ENCODE measurements at places on chromosomes 16 and 17.

GRCh38 chr16:84761448-84762368, 58.1 kb upstream of the CRISPLD2 start:
- no peak for DNase-seq

- DNase-seq, result peak; percentile 42
These were observed 24.0 kb upstream of the SSTR5 start for GRCh38 chr16:1048442-1049112.

GRCh38 chr16:57893217-57893558, 77.7 kb downstream of the CNGB1 start:
- no peak for DNase-seq

DNA sequence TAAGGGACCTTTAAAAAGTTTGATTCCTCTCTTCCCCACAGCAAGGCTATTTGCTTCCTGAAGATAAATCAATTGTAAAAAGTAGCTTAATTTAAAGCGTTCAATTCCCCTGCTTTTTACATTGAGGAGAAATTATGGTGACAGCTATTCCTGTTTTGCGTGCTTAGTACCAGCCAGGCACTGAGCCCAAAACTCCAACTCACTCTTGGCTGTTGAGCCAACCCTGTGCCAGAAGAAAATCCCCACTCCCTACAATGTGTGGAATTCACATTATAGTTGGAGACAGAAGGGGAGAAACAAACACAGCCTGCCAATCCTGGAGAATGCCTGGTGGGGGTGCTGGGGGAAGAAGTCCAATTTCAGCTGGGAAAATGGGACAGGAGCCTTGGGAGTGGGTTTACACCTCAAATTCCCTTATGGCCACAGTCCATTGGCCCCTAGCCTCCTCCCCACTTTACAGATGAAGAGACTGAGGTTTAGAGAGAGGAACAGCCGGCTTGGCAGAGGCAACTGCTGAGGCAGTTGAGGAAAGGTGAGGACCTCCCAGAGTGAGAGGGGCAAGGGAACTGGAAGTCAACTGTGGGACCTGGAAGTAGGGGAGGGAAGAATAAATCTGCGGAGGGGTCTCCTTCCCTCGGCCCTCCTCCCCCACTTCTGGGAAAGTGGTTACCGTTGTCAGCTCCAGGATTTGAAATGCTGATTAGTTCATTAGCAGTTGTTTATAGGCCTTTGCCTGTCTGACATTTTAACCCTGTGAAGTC, 26.1 kb downstream of the CDH1 start:
- no peak for DNase-seq

GRCh38 chr17:75995385-75995925, 5.2 kb upstream of the CDK3 start:
- no peak for DNase-seq

DNA sequence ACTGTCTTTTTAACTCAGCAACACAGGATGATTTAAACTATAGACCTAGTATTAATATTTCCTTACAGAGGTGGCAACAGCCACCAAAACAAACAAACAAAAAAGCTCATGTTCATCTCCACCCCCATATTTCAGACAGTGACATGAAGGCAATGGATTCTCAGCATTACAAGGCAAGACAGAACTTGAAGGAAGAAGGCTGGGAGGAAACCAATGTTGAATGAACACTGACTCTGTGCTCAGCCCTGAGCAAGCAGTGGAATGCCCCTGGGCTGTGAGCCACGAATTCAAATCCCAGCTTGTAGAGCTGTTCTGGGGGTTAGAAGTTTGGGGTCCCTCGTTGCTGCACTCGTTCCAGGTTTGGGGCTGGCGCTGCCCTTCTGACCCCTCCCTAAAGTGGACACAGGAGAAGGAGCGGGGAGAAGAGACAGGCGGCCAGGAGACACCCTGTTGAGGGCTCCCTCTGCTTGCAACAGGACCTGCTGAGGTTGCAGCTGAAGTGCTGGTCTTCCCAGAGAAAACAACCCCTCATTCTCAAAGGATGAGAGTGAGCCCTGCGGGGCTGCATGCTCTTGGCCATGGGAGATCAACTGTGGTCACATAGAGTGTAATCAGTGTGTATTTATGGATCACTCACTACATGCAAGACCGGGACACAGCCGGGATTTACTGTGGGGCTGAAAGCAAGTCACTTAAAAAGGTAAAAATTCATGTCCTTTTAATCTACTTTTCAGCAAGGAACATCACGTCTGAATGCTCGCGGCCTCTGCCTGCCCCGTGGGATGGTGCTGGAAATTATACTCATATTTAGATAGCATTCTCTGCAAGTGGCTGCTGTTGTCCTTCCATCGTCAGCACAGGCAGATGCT, 34.3 kb downstream of the MYH3 start:
- DNase-seq, result no peak

- no peak for DNase-seq
These were observed 183.5 kb upstream of the CPHXL start for GRCh38 chr16:75909746-75910145.

DNA sequence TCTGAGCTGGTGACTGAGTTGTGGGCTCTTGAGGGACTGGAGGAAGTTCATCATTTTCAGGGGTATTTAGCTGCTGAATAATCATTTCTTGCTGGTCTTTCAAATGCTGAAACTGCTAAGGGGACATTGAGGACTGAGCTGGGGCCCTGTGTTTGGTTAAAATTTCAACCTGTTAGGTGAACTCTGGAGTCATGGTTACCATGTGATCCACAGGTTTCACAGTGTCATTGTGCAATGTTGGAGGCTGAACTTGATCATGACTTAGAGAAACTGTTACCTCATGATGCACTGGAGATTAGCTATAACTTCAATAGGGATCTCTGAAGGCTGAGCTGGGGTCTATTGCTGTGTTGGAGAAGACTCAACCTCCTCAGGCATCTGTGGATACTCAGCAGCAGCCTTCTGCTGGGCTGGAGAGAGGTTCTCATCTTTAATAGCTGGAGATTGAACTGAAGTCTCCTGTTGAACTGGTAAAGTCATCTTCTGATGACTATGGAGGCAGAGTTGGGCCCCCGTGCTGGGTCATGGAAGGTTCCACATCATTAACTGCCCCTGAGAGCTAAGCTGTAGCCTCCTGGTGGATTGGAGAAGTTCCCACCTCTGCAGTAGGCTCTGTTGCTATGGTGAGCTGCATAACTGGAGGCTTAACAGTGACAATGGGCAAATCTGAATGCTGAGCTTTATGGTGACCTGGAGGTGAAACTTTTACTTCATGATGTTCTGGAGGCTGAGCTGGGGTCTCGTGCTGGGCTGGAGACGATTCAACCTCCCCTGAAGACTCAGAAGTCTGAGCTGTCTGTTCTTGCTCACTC, 15.2 kb downstream of the RDM1 start:
- DNase-seq, result no peak

DNA sequence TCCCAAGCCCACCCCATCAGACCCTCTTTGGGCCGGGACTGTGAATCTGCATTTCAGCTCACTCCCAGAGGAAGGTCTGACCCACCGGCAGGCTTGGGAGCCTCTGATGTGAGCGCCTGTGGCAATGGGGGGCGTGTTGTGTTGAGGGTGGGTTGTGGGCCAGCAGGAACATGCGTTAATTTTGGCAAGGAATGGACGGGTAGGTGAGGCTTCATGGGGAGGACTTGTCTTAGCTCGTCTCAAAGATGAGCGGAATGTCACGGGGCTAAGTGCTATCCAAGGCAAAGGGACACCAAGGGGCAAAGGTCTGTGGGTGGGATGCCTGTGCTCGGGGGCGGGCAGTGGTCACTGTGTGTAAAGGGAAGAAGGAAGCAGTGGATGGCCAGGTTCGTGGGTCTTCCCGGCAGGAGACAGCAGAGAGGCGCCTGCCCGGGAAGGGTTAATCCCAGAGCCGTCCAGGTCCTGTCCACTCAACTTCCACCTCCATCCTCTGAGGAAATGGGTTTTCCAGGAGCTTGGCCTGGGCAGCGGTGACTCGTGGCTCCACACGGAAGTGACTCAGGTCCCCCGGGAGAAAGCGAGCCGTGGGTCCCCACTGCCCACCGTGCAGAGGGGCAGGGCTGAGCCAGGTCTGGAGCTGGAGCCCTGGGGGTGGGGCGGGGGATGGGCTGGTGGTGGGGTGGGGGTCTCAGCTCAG, 17.4 kb downstream of the ADGRG1 start:
- no peak for DNase-seq

- DNase-seq, result no peak
These were observed at the start of gene ABCA6 for GRCh38 chr17:69141431-69142174. TSS of gene ABCA6 (minus strand) at chr17:69141895. CDS start at chr17:69140703, 1,192 bp downstream.

GRCh38 chr17:68184816-68185436, 62.9 kb upstream of the AMZ2 start:
- DNase-seq, result peak; percentile 58

DNA sequence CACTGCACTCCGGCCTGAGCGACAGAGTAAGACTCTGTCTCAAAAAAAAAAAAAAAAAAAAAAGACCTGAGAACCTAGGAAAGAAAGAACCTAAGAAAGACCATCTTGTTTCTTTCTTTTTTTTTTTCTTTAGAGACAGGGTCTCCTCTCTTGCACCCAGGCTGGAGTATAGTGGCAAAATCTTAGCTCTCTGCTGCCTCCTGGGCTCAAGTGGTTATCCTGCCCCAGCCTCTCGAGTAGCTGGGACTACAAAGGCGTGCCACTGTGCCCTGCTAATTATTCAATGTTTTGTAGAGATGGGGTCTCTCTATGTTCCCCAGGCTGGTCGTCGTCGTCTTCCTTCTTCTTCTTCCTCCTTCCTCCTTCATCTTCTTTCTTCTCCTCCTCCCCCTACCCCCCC, 7.8 kb upstream of the BIRC5 start:
- DNase-seq, result no peak

- peak; percentile 45 for DNase-seq
These were observed 20.4 kb upstream of the WDR45B start for GRCh38 chr17:82668631-82669099.

GRCh38 chr17:81488276-81488860, 24.2 kb downstream of the ACTG1 start:
- peak; percentile 37 for DNase-seq

DNA sequence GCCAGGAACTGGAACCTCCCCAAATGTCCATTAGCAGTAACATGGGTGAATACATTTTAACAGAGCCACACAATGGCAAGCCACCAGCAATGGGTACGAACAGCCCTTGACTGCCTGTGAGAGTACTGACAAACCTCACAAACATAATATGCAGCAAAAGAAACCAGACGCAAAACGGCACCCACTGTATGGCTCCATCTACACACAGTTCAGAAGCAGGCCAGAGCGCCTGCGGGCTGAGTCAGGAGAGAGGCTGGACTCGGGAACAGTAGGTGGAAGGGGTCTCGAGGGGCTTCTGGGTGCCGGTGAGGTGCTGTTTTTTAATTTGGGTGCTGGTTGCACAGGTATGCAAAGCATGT, 77.4 kb upstream of the TOB1 start:
- peak; percentile 33 for DNase-seq

DNA sequence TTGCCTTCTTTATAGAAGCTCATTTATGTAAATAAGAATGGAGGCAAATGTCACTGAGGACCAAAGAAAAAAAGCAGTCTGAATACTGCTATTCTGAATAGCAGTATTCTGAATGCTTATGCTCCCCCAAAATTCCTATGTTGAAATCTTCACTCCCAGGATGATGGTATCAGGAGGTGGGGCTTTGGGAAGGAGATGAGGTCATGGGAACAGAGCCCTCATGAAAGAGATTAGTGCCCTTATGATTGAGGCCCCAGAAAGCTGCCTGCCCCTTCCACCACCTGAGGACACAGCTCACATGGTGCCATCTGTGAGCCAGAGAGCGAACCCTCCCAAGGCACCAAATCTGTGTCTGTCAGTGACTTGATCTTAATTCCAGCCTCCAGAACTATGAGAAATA, 28.8 kb downstream of the HEATR6 start:
- DNase-seq, result no peak

GRCh38 chr17:40095944-40096791, 4.2 kb downstream of the NR1D1 start:
- DNase-seq, result peak; percentile 86

- no peak for DNase-seq
These were observed 7.2 kb downstream of the POLR3E start for GRCh38 chr16:22304411-22304810.

- DNase-seq, result no peak
These were observed 1.6 kb downstream of the ALG1 start for GRCh38 chr16:5073279-5073629.

DNA sequence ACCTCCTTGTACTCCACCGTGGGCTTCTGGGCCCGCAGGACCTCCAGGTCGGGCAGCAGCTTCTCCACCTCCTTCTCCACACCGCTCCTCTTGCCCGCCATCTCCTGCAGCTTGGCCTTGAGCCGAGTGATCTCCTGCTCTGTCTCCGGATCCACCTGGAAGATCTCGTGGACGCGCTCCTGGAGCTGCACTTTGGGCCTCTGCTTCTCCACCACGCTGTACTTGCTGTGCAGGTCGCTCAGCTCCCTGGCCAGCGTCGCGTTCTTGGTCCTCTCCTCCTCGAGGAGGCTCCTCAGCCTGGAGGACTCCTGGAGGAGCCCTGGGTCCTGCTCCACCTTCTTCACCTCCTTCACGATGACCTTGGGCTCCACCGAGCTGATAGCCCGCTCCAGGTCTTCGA, 8.8 kb downstream of the CDK3 start:
- no peak for DNase-seq

DNA sequence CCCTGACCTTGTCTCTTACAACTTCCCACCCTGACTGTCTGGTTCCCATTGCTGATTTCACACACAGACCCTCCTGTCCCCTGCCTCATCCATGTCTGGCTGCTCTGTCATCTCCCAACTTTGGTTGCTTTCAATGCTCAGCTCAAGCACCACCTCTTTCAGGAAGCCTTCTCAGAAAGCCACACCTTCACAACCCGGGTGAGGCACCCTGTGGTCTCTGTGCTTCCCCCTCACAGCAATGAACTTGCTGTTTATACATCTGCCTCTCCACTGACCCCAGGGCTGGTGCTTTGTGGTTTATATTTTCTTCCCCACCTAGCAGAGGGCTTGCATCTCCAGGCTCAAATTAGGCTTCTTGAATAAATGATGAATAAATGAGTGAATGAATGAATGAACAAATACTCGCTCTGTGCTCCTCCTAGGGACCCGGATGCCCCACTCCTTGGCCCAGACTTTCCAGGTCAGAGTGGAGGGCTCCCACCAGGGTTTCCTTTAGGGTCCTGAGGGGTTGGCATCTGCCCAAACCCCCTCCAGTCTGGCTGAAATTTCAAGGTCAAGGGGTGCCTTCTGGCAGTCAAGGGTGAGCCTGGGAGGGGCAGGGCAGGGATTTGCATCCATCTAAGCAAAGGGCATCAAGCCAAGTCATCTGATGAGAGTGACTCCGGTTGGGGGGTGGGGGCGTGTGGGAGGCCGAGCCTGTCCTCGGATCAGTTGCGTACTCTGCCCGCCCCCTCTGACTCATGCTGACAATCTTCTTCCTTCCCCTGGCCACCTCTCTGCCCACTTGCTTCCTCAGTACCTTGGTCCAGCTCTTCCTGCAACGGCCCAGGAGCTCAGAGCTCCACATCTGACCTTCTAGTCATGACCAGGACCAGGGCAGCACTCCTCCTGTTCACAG, at the start of gene ITGAX:
Gene ITGAX, plus strand, starts transcription at position 783 of the 898 bp plus-strand sequence. Its CDS starts 79 bp downstream, at position 862.
- peak; percentile 88 for DNase-seq

- no peak for DNase-seq
These were observed 2.9 kb downstream of the CLEC16A start for GRCh38 chr16:10947211-10947787.

GRCh38 chr16:1499756-1500464, 6.8 kb downstream of the TELO2 start:
- DNase-seq, result no peak

GRCh38 chr16:28104404-28104803, 40.9 kb upstream of the GSG1L start:
- DNase-seq, result no peak

Data from activated CD4-positive, alpha-beta T cell treated with anti-CD3 and anti-CD28 coated beads, Interleukin-2, amount 50 U/mL, for 48 hours (primary cell).